ENCODE measurements at places on chromosomes 16 and 17.

DNA sequence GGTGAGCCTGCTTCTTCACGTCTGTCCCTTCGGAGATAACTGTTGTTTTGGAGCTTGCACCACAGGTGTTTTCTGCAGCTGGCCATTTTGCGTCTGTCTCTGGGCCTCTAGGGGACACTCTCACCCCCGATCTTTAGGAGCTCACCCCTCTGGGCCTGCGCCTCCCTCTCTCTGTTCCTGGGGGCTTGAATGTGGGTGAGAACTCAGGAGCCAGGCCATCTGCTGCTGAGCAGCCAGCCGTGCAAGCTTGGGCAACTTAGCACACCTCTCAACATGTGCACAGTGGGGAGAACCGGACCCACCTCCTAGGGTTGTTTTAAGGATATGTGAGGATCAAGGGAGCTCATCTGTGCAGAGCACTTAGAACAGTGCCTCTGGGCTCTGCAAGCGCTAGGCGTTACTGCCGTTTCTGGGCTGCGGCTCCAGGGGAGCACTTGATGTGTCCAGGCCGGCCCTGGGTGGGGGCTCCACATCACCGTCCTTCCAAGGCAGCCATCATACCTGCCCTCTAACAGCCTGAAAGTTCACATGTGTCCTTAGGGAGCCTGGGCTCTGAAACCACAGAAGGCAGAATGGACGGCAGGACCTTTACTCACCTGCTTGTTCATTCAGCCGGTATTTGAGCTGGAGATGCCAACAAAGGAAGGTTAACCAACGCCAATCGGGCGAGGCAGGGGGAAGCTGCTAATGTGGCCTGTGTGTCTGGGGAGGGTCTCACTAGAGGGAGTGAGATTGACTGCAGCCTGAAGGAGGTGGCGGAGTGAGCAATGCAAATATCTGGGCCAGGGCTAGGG, 66.3 kb downstream of the MRC2 start:
- no peak for DNase-seq

DNA sequence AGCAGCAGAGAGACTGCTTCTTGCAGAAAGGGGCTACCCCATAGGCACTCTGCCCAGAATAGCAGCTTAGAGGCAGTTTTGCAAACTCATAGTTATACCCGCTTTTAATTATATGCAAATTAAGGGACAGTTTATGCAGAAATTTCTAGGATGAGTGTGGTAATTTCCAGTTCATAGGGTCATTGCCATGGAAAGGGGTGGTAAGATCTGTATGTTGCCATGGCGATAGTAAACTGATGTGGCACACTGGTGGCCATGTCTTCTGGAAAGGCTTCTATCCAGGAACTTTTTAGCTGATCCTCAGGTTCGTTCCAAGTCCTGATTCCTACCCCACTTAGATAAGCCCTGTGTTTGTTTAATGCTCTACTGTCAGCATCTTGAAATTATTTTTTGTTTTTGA, 6.2 kb downstream of the STXBP4 start:
- no peak for DNase-seq

GRCh38 chr16:79798416-79799053, 198.0 kb upstream of the MAF start:
- no peak for DNase-seq

DNA sequence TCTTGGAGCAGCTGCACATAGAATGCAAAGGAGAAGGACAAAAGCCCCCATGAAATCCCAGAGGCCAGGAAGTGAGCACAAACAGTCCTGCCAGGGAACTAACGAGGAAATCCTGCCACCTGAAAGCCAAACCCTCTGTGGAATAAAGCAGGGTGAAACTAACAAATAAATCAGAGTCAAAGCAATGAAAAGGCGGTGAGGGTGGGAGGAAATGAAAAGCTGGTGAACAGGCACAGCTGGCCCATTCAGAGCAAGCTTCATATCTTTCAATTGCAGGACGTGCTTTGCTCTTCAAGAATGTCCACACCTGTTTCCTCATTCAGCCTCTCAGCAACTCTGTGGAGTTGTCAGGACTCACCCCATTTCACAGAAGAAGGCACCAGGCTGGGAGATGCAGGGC, 108.1 kb downstream of the ABCC12 start:
- DNase-seq, result no peak

- no peak for DNase-seq
Measured at GRCh38 chr16:84082110-84082509, 34.6 kb downstream of the MBTPS1 start.

GRCh38 chr16:86910161-86910769, 331.9 kb downstream of the FOXL1 start:
- DNase-seq, result no peak

All from GM20000 (cell line).